ENCODE measurements at places on chromosomes 7 and 10.
A peak's percentile ranks its signal among the peaks of the same experiment; 100 is the strongest.

DNA sequence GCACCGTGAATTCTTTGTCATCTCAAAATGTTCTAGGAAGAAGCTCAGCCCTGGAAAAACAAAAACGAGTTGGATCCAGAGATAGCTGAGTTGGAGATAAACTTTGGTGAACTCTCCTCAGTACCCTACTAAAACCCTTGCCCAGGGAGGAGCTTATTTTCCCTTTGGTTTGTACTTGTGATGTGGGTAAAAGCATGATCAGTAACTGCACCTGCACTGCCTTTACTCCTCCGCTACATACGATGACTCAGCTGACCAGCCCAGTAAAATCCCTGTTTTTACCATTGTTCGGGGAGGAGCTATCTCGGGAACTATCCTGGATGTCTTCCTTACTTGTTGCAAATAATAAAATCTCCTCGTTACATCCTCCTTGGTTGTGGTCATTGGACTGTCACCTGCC lies 359.3 kb downstream of the SH2D4B start:
- no peak for DNase-seq

DNA sequence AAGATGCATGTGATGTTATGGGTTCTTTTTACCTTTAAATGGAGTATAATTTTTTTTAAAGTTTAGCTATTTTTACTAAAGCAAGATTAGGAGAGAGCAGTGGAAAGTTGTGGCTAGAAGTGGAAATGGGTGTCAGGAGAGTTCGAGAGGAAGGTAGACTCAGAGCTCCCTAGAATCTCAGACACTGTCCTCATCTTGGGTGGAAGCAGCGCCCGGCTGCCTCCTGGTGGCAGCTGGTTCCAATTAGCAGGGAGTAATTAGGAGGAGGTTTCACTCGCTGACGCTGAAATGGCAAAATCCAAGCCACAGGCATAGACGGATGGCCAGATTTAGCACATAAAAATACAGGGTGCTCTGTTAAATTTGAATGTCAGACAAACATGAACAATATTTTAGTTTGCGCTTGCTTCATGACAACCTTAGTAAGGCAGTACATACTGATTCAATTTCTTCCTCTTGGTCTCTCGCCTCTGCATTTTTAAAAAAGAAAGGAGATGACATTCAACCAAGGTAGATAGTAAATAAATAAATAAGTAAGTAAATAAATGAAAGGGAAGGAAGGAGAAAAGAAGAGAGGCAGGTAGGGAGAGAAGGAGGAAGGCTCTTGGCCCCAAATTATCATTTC lies 58.5 kb downstream of the LGI1 start:
- DNase-seq, result peak; percentile 62

DNA sequence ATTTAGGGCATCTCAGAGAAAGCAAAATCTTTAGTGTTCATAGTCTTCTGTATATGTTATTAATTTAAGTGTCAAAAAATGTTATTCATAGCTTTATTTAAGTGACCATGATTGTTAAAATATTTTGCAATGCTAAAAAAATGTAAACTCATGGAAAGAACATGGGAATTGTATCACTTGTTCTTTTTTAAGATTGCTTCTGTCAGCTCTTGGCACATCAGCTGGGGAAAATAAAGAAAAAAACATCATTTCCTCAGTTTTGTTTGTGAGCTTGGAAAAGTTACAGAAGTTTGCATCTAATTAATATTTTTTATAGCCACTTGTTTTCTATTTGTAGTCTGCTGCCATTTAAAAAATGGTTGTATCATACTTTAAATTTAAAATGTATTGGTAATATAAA lies 285.9 kb upstream of the CSTF2T start:
- DNase-seq, result no peak

- no peak for DNase-seq
Observed at GRCh38 chr7:95586951-95587301, 9.4 kb downstream of the PDK4 start.

- DNase-seq, result no peak
Observed at GRCh38 chr10:47364366-47364765, 16.2 kb downstream of the RBP3 start.

- no peak for DNase-seq
Observed at GRCh38 chr7:48962821-48963505, 38.6 kb downstream of the CDC14C start.

- DNase-seq, result no peak
Observed at GRCh38 chr10:98344589-98345038, 70.4 kb downstream of the PYROXD2 start.

- DNase-seq, result no peak
Observed at GRCh38 chr10:104322416-104322782, 15.9 kb downstream of the ITPRIP start.

GRCh38 chr7:138669364-138669763 lies 31.8 kb downstream of the SVOPL start:
- no peak for DNase-seq

GRCh38 chr10:10911471-10911921 lies 106.2 kb upstream of the CELF2 start:
- peak; percentile 21 for DNase-seq

DNA sequence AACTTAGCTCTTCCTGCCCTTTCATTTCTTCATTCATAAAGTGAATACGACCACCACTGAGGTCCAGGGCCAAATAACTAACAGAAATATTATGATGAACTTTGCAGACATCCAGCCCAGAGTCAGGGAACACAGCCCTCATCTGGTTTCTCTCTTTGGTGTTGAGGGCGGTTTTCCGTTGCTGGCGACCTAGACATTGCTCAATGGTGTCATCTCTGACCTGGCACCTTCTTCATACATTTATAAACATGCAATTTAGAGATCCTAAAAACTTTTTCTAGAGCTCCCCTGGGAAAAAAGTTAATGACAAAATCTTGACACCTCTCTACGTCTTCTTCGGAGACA lies 324 bp upstream of the TET1 start:
- no peak for DNase-seq

DNA sequence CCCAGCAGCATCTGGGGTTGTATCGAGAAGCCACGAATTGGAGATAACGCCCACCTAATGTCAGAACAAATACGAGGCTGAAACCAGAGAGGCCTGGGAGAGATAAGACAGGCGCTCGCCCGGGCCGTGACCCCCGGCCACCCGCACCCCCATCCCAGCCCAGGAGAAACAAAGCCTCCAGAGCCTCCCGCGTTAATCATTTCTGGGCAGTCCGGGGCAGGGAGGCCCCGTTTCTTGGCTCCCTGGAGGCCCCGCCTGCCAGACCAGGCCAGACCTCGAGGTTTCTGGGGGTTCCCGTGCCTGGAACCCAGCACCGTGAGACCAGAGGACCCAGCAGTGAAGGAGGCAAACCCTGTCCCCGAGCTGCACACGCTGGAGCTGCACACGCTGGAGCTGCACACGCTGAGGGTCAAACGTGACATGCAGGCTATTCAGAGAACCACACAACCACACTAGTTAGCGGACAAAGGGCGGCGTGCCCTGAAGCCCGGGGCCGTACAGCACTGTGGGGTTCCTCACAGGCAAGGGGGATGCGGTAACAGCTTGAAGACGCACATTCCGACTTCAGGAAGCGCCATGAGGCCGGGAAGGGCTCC lies 53.4 kb downstream of the FOXL3 start:
- no peak for DNase-seq

DNA sequence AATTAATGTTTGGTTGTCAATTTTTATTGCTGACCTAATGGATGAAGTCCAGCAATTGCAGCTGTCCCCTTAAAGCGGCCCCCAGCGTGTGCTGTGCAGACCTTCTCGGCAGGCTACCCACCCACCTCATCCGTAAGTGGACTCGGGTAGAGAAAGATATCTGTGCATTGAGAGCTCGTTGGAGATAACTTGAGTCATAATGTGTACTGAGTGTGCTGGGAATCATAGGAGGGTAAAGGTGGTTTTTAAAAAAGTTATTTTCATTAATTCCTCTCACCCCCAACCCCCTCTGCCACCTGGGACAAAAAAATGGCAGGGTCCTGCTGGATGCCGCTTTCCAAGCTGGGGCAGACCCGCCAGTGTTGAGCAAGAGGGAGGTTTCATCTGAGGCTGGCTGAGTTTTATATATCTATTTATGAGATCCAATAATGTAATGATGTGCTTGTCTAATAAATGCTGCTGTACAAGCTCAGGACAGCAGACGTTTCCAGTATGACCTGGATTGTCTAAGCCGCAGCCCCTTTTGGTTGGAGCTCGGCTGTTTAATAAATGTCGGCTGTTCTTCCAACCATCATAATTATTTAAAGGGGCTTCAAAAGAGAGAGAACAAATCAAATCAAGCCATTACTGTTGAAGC lies 119.1 kb downstream of the NKX6-2 start:
- DNase-seq, result no peak

DNA sequence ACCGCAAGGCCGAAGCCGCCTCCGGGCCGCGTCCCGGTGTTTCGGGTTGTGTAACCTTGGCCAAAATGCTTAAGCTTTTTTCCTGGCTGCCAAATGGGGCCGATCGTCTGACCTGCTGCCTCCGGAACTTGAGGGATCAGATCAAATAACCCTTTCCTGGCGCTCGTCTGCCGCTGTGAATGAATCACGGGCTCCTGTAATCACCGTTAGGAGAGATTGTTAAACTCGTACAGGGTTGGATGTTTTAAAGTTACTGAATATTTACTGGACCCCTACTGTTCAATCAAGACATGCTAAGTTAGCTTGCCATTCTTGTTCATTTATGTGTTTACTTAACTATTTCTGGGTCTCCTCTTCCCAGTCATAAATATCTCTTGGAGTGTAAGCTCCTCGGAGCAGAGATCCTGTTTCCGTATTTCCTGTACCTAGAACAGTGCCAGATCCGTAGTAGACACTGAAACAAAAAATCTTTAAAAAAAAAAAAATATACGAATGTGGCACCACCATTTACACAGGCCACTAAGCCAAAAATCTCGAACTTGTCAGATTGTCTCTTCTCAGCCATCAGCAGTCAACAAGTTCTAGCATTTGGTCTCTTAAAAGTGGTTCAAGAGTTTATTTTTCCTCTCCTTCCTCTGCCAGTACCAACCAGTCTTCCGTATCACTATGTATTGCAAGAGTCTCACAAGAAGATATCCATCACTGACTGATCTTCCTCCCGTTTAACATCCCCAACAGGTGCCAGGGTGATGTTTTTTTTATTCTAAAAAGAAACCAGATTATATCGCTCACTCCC lies 650 bp upstream of the TM9SF3 start:
- peak; percentile 57 for DNase-seq

DNA sequence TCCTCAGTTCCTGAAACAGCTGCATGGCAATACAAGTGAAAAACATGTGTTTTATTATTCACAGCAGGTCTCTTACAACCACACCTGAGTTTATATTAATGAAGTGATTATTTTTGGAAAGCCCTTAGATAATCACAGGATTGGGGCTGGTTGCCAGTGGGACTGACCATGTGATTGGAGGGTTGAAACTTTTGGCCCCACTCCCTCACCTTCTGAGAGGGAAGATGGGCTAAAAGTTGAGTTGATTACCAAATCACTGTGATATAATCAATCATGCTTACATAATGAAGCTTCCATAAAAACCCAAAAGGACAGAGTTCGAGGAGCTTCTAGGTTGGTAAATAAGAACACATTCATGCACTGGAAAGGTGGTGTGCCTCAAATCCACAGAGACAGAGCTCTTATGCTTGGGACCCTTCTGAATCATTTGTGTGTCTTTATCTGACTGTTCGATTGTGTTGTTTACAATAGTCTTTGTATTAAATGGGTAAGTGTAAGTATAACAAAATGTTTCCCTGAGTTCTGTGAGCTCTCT lies 393.9 kb downstream of the RPS24 start:
- no peak for DNase-seq

- DNase-seq, result no peak
Observed at GRCh38 chr10:100483876-100484666, 21.3 kb downstream of the WNT8B start.

DNA sequence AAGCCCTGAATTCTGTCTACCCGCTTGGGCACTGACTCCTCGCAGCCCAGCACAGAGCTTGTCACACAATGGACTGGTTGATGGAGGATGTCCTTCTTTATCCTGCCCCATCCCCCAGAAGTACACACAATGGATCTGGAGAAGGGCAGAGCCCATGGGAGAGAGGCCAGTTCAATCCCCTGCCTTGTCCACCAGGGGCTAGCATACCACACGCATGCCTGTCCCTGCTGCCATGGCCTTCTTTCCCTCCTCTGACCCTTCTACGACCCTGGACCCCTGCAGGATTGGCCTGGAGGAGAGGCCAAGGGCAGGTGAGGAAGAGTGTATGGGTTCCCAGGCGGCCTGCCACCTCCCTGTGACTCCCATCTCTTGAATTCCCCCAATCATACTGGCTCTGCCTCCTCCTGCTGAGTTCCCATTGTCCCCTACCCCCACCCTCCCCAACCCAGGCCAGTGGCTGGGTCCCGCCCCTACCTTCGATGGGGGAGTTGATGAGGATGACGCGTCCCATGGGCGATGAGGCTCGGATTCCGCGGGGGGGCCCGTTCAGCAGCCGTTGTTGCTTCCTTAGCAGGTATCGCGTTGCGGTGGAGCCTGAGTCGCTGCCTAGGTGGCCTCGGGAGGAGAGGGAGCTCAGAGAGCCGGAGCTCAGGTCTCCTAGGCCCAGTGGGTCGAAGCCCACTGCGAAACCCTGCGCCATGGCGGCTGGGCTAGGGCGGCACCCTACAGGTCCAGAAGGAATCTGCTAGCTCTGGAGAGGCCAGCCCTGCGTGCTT lies 1.2 kb downstream of the PDZD7 start:
- DNase-seq, result peak; percentile 63

DNA sequence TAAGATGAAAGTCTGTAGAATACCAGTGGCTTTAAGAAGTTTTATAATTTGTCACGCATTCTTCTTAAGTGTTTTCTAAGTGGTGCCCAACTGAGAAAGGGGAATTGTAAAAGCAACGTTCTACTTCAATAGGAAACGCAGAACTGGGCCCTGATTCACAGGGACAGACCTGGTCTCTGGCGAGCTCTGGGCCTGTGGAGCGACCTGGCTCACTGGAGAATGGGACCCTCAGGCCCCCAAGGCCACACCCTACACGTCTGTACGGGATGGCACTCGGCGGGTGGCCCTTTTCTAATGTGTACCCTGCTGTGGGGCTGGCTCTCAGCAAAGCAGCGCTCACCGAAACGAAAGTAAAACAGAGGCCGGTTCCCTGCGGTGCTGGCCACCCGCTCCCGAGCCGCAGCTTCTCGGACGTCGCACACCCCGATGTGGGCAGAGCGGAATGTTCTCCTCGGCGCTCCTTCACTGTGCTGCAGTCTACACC lies 205.0 kb downstream of the DIP2C start:
- no peak for DNase-seq
